Foreskin keratinocyte (primary cell): ENCODE measurements at places on chromosomes 4 and X.

DNA sequence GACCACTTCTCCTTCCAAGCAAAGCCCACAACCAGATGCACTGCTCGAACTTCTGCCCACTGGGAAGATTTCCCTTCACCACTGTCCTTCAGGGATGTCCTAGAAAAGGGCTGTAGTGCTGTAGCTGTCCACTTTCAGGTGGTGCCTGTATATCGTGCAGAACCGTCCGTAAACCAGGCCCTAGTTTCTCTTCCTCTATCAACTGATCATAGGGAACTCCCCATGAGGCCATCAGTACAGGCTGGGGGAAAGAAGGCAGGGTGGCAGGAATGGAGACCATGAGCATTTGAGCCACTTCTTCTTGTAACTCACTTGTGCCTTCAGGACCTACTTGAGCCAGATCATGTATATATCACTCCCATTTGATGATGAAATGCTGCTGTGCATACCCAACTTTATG is 57.3 kb upstream of the FAM9B start:
- no peak for DNase-seq

- DNase-seq: no peak
Measured at GRCh38 chr4:7909463-7910262, 30.0 kb downstream of the AFAP1 start.

GRCh38 chr4:22522706-22523501 is 7.0 kb upstream of the ADGRA3 start:
- no peak for DNase-seq

- DNase-seq: no peak
Measured at GRCh38 chrX:46298821-46299220, 246.4 kb downstream of the ZNF674 start.

DNA sequence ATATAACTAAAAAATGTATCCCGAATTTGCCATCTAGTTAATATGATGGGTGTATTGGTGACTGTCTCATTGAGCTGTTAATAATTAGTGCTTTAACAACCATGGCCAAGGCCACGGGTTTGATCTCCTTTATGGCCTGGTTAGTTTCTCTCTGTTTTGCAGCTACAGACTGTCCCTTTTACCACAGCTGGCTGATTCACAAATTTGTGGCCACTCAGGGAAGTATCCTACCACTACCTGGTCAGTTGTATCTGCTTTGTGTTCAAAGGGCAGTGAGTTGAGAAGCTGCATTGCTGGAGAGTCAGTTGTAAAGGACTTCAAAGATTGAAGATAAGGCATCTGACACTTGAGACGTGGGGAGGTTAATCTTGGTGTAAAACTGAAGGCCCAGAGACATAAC is 219.1 kb upstream of the BMP3 start:
- no peak for DNase-seq

DNA sequence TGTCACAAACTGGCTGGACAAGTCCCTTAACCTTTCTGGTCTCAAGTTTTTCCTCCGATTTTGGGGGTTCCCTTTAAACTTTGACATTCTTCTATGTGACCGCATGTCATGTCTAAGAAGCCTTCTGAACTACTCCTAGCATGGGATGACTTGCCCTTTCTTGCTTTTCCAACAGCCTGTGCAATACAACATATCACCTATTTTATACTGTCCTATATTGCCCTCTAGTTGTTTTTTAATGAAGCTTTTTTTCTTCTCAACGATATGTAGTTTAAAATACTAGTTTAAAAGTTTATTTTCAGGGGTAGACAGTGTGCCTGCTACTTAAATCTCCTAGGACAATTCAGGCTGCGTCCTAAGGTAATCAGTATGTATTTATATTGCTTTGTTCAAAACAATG is 1.0 kb upstream of the IGBP1 start:
- DNase-seq: peak; percentile 14

DNA sequence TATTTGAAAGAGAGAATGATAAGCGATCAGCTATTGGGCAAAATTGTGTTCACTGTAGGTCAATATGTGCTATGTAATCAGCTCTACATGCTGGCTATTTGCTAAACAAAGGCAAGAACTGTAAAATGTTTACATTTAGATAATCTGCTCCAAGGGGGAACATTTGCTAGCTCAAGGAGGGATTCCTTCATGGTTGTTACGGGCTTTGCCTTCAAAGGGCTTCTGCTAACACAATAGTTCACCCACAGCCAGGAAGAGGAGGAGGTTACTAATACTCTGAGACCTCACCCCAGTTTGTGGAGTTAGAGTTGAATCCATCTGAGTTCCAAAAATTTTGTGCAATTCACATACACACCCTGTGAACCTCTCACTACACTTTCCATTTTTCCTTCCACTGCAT is 107.6 kb upstream of the BMP3 start:
- no peak for DNase-seq

- peak; percentile 72 for DNase-seq
Measured at GRCh38 chr4:118287711-118288451, 64.9 kb downstream of the PRSS12 start.

DNA sequence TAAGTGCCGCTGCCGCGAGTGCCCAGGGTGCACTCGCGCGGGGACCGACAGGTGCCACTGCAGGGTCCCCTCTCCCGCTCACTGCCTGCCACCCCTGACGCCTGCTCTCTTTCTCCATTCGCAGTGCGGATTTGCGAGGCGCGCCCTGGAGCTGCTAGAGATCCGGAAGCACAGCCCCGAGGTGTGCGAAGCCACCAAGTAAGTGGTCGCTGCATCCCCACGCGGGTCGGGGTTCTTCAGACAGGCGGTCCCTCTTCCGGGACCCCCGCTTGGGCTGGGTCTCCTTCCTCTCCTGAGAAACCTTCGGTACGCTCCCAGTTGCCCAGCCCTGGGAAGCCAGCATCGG is 547 bp downstream of the GUCY1A1 start:
- no peak for DNase-seq

DNA sequence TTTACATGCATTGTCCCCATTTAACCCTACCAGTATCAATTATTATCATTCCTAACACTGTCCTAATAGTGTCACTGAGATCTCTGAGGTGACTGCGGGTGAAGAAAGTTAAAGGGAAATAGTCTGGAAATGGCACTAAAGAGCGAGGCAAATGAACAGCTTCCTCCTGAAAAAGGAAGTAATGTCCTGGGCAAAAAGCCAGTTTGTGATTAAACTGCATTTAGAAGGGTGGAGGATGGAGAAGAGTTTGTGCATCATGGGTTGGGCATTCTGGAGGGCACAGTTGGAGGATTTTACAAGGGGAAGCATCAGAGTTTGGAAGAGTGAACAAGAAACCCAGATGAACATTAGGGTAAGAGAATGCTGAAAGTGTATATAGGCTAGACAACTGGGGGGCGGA is 60.5 kb upstream of the SLC25A4 start:
- no peak for DNase-seq

DNA sequence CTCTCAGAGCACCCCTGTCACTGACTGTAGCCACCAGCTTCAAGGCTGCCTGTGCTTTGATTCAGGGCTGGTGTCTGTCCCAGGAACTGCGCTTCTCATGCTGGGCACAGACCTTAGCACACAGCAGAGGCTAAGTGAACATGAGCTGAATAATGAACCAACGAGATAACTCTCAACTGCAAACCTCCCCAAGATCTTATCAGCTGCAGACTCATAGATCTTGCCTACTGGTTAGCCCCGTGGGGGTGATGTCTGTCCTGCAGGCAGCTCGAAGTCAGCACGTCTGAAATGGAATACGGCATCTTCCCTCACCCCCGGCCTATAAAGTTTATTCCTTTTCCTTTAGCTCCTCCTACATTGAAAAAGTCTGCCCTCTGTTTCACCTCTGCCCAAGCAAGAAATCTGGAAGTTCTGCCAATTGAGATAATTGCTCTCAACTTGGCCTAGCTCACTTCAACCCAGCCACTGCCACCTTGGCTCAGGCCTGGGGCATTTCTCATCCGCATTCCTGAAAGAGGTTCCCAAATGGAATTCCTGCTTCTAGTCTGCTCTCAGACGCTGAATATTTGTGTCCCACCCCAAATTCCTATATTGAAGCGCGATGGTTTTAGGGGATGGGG is 73.7 kb downstream of the GATB start:
- no peak for DNase-seq

DNA sequence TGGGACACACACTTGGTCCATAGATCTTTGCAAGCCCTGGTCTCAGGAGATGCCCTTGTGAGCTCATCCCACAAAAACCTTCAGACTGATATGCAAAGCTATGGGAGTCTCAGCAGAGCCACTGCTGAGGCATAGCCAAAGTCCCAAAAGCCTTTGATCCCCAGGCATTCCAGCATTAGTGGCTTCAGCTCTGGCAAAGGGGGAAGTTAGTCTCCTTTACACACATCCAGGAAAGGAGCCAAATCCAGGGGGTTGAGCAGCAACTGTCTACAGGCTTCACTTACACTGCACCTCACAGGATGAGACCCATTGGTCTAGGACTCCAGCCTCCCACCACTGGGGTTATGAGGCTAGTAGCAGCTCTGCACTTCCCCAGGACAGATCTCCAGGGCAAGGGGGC is 14.0 kb downstream of the PF4 start:
- no peak for DNase-seq

DNA sequence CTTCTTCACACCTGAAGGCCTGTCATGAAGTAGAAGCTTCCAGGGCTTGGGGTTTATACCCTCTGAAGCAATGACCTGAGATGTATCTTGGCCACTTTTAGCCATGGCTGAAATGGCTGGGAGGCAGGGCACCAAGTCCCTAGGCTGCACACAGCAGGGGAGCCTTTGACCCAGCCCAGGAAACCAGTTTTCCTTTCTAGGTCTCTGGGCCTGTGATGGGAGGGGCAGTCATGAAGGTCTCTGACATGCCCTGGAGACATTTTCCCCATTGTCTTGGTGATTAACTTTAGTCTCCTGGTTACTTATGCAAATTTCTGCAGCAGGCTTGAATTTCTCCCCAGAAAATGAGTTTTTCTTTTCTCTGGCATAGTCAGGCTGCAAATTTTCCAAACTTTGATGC is 511.0 kb upstream of the KLHL4 start:
- DNase-seq: no peak

- DNase-seq: no peak
Measured at GRCh38 chr4:3307891-3308575, 15.2 kb downstream of the RGS12 start.

DNA sequence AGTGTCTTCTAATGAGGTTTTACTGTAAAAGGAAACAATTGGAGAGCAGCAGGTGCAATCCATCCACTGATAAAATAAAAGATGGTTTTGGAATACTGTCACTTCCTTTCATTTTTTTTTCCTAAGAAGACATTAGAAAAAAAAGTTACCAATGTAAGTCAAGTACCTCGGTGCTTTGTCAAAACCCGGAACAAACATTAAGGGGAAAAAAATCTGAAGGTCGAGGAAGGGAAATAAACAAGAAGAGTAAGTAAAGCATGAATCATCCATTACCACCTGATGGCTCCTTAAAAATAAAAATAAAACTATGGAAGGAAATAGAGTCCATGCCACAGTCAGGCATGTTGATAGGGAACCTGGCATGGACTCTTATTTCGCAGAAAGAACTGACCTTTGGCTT is 15.3 kb upstream of the XPNPEP2 start:
- no peak for DNase-seq

DNA sequence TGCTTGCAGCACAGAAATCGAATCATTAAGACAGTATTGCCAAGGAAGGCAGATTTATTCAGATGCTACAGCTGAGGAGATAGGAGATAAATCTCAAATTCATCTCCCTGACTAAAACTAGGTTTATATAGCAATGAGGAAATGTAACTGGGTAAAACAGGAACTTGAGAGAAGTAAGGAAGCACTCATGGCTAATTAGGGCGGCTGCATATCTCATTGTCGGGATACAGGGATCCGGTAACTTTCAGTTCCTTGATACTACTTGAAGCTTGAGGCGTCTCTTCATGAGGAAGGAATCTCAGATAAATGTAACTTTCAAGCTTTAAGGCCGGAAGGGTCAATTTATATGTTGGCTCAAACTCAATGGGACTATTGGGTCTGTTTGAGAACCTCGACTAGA is 129.2 kb upstream of the WDR1 start:
- no peak for DNase-seq

- no peak for DNase-seq
Measured at GRCh38 chrX:25600776-25601175, 537.4 kb upstream of the MAGEB18 start.

DNA sequence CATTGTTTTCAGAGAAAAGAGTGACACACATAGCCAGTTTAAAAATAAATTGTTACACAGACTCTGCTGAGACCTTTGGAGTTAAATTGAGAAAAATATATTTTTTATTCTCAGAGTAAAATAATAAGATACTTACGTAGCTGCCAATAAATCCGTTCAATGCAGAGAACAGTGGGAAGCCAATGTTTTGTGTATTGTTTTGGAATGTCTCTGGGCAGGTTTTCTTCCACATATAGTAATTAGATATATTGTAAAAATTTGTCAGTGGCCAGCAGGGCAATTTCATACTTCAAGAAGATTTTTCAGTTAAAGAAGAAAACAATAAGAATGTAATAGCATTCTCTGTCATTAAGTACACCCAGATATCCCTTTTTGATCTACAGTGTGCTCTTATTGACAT is 999.5 kb upstream of the INTU start:
- DNase-seq: no peak

DNA sequence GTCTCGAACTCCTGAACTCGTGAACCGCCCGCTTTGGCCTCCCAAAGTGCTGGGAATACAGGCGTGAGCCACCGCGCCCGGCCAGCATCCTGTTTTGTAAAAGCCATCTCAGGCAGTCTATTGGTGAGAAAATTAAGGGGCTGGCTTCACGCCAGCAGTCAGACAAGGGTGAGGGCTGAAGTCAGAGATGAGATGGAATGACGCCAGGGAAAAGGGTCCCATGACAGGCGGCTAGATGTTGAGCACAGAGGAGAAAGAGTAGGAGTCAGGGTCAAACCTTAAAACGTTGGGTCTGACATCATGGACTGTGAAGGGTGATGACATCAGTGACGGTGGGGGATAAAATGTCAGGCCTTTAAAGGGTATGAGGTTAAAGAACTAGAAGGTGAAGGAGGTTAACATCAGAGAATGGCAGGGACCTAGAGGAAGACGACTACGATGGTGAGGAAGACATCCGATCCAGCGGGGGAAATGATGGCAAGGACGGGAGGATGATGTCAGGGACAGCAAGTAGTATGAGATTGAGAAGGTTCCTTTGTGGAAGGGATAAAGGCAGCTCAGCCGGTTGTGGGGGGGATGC is 504 bp upstream of the RBM3 start:
- DNase-seq: no peak

DNA sequence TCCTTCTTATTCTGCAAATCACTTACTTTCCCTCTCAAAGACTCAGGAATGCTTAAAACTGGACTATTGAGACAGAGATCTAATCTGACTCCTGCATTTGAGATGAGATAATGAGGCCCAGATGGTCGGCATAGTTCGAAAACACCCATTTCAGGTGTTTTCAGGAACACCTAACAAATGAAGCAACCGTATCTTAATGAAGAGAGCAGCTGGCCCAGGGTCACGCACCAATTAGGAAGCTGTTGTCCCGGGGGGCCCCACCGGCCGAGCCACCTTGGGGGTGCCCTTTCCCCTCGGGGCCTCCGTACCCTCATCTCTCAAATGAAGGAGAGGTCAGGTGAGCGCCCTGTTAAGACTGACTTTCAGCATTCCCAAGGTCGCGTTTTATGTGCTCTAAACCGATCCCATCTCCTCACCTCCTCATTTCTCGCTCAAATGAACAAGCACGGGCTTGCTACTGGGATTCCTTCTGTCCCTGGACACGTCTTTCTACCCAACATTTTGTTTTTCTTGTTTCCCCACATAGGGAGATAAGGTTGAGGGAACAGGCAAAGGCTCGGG is 824 bp downstream of the LRPAP1 start:
- DNase-seq: peak; percentile 55

GRCh38 chr4:156391325-156391653 is 437.6 kb upstream of the CTSO start:
- no peak for DNase-seq

- DNase-seq: no peak
Measured at GRCh38 chr4:10703766-10704429, 19.3 kb upstream of the CLNK start.
